ENCODE measurements at places on chromosomes 6 and 20.

- no peak for DNase-seq
These were observed 8.8 kb downstream of the STX16 start for GRCh38 chr20:58659841-58660240.

- no peak for DNase-seq
These were observed 88.3 kb downstream of the NINL start for GRCh38 chr20:25496968-25497401.

- DNase-seq = no peak
These were observed 264.3 kb downstream of the TAF4 start for GRCh38 chr20:61801428-61801827.

- DNase-seq = no peak
These were observed 183.6 kb downstream of the JARID2 start for GRCh38 chr6:15429141-15430110.

DNA sequence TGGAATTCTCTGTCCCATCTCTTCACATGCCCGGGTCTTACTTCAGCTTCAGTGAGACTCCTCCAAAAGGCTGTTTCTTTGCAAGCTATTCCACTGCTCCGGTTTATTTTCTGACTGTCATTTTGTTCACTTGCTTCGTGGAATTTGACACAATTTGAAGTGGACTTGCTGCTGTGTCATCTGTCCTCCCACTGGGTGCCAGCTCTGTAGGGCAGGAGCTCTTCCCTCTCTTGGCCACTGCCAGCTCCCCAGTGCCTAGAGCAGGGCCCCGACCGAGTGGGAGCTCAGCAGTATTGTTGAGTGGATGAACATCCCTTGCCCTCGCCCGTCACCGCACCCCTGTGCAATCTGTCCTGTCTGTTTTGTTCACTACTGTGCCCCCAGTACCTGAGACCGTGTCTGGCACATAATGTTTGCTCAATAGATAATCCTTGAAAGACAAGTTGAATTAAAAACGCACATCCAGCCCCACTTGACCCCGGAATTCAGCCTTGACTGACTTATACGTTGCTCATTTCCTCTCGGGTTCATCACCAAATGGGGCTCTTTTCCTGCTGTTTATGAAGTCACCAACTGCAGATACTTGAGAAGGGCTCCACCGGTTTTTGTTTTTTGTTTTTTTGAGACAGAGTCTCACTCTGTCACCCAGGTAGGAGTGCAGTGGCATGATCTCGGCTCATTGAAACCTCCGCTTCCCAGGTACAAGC lies 170.3 kb upstream of the KCNG1 start:
- DNase-seq = no peak

- no peak for DNase-seq
These were observed 163.6 kb downstream of the NRN1 start for GRCh38 chr6:5843078-5843477.

- no peak for DNase-seq
These were observed 82.2 kb downstream of the SOD2 start for GRCh38 chr6:159610881-159611280.

DNA sequence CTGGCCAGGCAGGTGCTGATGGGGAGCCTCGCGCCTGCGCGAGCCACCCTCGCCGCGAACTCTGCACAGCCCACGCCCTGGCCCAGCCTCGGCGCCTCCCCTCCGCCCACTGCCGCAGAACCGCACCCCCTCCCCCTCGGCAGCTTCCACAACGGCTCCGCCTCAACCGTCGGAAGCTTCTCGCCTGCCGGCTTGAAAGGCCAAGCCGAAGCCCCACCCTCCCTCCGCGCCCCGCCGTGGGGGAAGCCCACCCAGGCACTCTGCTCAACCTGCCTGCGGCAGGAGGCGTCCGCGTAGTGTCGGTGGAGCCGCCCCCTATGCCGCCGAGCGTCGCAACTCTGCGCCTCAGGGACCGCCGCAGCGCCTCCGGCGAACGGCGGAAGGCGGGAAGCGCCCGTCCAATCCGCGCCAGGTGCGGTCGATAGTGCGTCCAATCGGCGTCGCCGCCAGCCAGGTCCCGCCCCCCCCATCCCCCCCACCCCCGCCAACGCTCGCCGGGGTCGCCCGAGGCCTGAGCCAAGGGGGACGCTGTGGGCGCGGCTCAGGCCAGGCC lies at the start of gene SYCP2:
SYCP2 (minus strand) TSS at position 342 of the 553 bp plus-strand sequence. CDS start 11,224 bp downstream, outside the sequence.
- DNase-seq = no peak

- no peak for DNase-seq
These were observed 46.5 kb upstream of the MLN start for GRCh38 chr6:33850296-33850695.

- DNase-seq = no peak
These were observed at the start of gene BANF2 for GRCh38 chr20:17699931-17700351. Gene BANF2 (plus strand): TSS chr20:17699966. CDS start chr20:17725026, 25,060 bp downstream.

DNA sequence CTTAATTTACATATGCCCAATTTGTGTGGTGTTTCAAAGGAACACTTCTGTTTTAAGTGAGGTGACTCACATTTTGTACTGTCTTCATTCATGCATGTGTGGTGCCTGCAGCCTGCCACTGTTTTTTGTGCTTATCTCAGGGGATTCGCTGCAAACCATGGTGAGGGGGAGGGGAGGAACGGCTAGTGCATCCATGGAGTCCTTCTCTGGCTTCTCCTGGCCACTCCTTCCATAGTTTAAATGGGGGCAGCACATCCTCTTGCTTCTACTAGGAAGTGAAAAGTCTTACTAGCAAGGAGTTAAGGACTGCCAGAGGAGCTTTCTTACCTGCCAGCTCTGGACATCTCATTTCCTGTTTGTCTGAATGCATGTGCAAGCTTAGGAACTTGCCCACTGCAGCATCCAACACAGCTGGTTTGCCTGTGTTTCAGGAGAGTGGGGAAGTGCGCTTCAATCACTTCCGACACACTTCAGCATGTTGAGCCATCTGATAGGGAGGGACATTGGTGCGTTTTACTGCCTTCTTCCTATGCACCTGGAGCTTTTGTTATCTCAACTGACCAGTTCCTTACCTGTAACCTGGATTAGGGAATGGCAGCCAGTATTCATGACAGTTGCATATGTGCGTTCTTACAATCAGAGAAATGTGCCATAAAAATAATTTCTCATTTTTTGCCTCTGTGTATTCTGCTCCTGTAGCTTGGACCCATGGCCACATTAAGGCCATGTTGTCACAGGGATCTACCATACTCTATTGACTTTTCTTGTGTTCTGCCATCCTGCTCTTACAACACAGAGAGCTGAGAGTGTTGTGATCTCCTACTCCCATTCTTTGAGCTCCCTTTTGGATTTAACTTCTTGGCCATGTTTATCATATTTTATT lies 211.3 kb downstream of the ARID1B start:
- DNase-seq = no peak

DNA sequence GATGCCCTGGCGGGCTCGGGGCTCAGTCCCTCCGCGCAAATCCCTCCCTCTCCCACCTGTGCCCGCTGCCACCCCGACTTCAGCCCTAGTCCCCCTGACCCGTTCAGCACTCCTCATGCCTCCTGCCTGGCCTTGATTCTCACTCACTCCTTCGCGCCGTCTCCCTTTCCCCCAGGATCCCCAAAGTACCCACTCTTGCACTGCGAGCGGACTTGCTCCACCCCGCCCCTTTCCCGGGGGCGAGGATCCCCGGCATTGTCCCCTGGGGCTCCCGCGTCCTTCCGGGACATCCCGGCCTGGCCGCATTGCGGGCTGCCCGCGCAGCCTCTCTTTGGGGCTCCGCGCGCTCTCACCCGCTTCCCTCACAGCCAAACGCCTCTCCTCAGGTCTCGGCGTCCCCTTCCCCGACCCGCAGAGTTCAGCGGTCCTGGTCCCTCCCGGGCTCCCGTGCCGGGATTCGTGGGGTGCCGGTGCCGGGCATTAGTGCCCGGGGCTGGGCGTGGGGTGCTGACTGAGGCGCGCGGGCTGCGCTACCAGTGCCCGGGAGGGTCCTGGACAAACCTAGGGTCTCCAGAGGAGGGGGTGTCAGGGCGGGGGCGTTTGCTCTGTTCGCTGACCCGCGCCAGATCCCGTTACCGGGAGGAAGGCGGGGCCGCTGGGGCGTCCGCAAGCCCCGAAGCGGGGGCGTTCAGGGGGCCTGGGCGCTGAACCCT lies 45.5 kb upstream of the SUPT3H start:
- DNase-seq = no peak

DNA sequence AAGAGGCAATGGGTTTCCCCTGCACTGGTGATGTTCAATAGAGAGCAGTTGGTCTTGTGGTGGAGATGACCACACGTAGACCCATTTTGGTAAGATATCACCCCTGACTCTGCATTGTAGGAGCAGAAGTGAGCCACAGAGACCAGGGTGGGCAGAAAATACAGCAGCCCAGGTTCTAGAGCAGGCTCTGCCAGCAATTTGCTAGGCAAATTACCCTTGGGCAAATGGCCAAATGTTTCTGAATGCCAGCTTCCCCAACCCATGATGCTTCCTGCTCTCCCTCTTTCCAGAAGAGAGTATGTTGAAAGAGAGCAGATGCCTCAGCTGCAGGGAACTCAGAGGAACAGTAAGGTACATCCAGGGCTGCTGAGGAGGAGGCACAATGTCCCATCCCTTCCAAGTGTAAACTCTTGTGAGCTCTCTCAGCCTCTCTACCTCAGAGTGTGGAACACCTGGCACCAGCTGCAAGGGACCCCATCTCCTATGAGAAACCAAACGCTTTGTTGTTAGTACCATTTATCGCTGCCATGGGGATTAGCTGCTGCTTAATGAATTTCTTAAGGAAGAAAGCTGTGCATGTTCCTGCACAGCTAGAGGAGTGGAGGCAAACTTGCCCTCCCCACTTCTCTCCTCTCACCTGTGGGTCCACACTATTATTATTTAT lies 317.5 kb upstream of the MOCS1 start:
- DNase-seq = no peak

- DNase-seq = no peak
These were observed 22.5 kb downstream of the HLA-G start for GRCh38 chr6:29850011-29850553.

DNA sequence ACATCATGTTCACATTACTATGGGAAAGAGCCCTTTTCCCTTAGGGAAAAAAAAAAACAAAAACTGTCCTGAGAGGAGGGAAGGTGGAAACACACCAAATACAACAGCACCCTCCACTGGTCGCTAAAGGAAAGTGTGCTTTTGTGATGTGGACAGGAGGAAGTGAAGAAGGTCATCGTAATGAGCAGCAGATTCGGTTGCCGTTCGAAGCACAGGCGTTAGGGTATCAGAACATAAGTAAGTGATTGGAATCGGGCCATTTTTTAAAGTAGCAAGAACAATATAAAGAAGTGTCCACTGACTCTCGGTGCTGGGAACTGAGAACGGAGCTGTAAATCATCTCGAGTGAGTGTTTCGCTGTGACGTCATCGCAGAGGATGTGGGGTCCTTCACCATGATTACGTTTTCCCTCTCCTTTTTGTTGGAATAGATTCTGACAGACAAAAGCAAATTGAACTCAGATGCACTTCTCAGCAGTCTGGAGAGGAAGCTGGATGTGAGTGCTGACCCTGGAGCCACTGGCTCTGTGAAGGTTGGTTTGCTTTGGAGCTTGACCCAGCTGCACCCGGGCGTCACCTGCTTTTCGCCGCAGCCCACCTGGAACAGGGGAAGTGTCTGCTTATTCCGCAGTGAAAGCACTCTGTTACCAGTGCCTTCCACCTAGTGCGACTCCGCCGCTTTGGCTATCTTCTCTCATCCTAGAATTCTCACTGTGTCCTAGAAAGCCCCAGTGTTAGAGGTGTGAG lies 203.6 kb upstream of the GMDS start:
- no peak for DNase-seq

DNA sequence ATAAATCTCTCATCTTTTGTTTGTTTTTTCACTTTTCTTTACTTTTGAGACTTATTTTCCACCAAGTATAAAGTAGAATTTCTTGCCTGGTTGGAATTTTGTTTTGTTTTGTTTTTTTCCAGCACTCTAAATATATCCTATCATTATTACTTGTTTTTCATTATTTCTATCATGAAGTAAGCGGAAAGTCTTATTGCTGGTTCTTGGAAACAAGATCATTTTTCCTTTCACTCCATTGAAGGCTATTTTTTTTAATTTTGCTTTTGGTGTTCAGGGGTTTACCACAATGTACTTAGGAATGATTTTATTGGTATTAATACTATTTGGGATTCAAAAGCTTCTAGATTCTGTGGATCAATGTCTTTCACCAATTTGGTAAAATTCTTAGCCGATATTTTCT lies 190.1 kb downstream of the LAMA2 start:
- DNase-seq = no peak

DNA sequence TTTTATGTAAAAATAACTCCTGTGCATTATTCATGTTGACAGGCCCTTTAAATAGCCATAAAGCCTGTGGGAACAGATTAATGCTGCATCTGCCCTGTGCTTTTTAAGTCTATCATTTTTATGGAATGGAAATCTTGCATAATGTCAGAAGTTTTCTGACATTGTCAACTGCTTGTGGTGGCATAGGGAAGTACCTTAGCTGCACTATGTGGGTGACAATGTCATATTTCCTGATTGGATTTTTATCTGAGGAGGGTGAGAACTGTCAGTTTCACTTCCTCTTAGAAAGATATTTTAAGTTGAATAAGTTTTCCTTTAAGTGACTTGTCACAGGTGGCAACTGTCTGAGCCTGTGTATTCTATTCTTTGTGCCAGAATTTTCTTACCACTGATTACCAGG lies 267.9 kb downstream of the PLCB1 start:
- no peak for DNase-seq

GRCh38 chr20:3483309-3483708 lies 12.5 kb downstream of the ATRN start:
- DNase-seq = no peak

DNA sequence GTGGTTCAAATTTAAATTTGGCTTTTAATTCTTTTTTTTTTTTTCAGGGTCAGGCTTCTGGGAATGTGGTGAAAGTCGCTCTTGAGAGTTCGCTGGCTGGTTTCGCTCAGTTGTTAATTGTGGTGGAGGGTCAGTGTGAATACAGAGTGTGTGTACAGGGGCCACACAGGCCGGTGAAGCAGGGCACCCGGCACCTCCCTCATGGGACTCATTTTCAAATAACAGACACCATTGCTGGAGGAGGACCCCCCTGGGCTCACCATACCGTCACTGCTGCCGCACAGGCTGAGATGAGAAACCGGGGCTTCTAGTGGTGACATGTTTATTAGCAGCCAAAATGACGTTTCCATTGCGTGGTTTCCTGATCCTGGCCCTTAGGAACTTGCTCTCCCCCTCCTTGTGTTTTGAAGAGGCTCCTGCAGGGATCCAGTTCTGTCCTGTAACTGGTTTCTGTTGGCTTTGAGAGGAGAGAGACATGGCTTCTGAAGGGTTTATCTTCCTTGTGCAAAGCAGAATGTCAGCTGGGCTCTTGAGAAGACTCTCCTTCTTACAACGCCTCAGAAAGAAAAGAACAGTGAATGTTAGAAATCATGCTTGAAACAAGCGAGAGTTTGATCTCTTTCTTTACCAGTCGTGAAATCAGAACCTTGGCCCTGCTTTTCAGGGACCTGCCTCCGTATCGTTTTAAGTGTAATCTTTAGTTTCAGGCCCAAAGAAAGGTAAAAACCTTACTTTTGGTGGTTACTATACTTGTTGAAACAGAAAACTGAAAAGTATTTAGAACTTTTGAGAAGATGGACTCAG lies 37.8 kb downstream of the DUSP22 start:
- DNase-seq = no peak

Data from stimulated activated CD4-positive, alpha-beta T cell treated with anti-CD3 and anti-CD28 coated beads, Interleukin-1b, Interleukin-23, amount 100 ng/mL, for 1 hour (primary cell).